ENCODE measurements at places on chromosomes 2 and 18.

DNA sequence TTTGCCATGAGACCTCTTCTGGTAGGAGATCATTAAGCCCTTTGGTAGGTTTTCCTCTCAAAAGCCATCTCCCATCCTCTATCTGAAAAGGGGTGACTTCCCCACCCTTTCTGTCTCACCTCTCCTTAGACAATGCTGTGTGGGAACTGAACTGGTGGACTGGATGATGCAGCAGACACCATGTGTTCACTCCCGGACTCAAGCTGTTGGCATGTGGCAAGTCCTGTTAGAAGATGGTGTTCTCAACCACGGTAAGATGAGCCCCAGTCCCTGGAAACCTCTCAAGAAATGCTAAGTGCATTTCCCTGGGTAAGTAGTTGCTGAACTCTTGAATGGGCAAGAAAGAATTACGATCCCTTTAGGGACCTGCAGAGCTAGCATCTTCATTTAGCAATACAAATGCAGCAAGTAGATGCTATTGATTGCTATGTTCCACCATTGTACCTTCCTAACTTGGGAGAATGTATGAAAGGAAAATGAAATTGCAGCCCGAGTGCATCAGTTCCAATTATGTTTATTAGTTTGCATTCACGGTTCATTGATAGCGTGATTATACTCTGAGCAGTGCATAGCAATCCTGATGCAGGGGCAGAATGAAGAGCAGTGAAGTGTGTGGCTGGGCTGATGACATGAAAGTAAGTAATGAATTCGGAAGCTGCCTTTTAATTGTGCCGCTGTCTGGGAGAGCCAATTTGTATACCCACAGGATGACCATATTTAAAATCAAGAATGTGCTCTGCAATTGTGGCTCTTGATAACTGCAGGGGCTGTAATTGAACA lies 110.0 kb upstream of the MAP3K20 start:
- no peak for DNase-seq

- peak; percentile 71 for DNase-seq
These were observed 23.5 kb downstream of the CCT7 start for GRCh38 chr2:73257425-73258125.

DNA sequence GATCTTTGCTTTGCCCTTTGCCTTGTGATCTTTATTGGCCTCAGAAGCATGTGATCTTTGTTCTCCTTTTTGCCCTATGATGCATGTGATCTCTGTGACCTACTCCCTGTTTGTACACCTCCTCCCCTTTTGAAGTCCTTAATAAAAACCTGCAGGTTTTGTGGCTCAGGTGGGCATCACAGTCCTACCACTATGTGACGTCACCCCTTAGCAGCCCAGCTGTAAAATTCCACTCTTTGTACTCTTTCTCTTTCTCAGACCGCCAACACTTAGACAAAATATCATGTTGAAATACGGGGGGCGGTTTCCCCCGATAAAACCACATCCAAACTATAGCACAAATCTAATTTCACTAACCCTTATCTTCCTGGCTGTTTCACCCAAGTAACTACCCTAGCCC lies 76.7 kb upstream of the RAPGEF4 start:
- DNase-seq, result no peak

DNA sequence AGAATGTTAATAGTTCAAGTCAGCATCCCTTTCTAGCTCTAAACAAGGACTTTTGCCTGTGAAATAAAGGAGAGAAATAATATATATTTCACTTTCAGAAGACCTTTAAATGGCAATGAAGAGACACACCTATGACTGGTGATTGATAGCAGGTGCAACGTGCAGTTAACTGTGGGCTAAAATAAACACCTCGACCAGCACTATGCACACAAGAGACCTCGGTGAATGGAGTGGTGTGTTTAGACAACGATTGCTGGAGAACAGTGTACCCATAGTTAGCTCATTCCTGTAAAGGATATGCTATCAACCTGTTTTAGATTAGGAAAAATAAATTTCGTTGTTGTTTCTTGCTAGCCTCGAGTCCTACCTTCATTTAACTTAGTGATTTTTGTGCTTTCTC lies 143.4 kb downstream of the NR4A2 start:
- no peak for DNase-seq

- DNase-seq, result no peak
These were observed 44.5 kb upstream of the SERPINB2 start for GRCh38 chr18:63843008-63843407.

DNA sequence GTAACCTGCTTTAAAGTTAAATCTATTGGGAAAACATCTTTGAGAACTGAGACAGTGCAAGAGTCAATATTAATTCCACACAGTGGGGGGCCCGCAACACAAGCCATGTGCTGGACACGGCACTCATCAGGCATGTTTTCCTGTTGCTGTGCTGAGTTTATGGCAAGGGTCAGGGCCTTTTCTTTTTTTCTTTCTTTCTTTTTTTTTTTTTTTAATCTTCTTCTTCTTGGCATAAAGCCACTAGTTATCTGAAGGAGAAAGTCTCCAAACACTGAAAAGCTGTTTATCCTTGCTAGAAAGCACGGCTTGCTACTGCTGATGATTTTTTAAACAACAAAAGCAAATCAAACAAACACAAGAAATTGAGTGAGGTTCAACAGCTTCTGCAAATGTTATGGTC lies 252.1 kb downstream of the ZNF521 start:
- DNase-seq, result no peak

DNA sequence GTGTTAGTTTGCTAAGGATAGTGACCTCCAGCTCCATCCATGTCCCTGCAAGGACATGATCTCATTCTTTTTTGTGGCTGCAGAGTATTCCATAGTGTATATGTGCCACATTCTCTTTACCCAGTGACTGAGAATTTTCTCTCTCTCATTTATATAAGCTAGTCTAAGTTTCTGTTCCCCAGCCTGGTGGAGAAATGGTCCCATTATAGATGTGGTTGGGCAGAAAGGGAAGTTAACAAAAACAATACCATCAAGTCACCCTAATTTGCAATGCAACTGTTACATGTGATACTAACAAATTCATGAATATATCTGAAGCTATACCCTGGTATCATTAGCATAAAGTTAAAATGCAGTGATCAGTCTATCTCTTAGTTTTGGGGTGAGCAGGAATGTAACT lies 54.0 kb downstream of the DNER start:
- no peak for DNase-seq

- no peak for DNase-seq
These were observed 138.6 kb upstream of the CHAC2 start for GRCh38 chr2:53629001-53629400.

- DNase-seq, result no peak
These were observed 198.0 kb upstream of the AGAP1 start for GRCh38 chr2:235295831-235296230.

GRCh38 chr2:126906781-126907180 lies 8.1 kb downstream of the TEX51 start:
- DNase-seq, result no peak

DNA sequence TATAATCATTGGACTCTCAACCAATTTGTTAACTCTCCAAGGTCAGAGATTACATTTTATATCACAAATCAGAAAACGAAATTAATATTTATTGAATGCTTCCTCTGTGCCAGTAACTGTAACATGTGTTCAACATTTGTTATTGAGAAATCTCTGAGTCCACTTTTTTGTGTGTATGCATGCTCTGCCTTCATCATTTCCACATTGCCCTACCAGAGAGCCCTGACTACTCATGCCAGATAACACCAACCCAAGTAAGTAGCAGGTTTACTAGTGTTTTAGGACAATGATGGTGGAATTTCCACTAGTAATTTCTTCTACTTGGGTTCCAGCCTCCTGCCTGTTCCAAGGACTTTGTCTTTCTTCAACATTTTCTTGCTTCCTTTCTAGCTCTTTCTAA lies 14.2 kb upstream of the FAP start:
- DNase-seq, result no peak

DNA sequence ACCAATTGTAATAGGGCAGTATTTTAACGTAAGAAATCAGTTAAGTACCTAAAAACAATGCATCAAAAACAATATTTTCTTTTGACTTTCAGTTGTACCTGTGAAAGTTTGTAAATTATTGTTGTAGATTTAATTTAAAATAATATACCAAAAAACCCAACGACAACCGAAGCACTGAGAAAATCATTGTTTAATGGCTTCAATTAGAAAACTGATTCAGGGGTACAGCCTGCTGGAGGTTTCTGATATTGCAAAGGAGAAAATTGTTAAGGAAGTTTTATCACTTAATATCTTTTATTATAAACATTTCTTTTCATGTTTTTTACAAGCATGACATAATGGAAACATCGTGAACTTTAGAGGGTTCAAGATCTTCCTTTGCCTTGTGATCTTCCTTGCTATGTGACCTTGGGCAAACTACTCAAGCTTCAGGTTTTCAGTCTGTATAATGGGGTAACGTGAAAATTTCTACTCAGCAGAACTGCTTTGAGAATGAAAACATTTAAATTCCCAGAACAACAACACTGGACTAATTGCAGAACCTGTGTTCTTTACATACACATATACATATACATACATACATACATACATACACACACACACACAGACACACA lies 76.3 kb upstream of the GLS start:
- peak; percentile 26 for DNase-seq

- no peak for DNase-seq
These were observed 810.4 kb downstream of the METTL4 start for GRCh38 chr18:1760901-1761300.

DNA sequence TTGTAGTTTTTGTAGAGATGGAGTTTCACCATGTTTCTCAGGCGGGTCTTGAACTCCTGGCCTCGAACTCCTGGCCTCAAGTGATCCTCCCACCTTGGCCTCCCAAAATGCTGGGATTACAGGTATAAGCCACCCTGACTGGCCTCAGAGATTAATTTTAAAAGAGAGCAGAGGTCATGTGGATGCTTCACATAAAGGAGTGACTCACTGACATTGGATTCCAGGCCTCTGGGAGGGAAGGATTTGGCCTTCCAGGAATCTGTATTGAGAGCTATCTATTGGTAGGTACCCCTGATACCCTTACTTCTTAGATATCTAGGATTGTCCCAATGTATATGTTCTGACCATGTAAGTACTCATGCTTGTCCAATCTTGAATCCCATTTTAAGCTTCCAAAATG lies 138.4 kb downstream of the FAM161A start:
- no peak for DNase-seq

DNA sequence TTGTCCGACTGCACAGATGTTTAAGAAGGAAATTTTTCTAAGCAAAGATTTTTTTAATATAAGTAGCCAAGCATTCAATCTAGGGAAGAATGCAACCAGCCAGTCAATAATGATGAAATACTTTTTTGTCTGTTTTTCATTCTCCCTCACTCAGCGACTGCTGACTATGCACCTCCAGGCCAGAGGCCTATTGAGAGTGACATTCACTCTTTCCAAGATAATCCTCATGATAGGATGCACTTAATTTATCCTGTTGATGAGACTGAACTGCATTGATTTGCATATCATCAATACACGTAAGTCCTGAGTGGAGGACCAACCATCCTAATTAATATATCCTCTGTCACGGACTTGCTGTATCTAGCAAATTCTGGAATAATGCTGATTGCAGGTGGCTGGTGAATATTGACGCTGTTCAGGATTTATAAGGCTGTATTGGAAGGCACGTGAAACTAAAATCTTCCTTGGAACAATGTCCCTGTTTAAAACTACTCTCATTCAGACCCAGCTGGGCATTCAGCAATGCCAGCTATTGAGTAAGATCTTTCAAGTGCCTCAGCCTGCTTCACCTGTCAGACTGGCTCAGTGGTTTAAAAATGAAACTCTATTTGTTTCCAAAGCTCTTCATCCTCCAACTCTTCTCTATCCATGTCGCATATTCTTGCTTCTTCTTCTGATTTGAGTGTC lies 142.2 kb downstream of the MAP2 start:
- DNase-seq, result no peak

DNA sequence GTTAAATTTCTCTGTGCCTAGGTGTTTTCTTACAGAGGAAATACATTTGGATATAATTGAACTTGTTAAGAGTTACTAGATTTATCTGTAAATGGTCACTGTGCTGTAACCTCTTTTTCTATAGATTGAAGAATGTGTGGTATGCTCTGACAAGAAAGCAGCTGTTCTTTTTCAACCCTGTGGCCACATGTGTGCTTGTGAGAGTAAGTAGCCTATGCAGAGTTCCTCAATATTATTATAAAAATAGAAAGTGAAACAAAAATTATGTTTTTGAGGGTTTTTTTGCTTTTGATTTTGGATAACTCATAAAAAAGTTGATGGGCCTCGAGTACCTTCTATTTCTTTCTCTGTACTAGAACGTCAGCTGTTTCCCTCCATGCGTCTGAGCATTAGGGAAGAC lies 112.4 kb downstream of the MIB1 start:
- DNase-seq, result no peak

GRCh38 chr2:50118905-50119702 lies 912.8 kb downstream of the NRXN1 start:
- no peak for DNase-seq

DNA sequence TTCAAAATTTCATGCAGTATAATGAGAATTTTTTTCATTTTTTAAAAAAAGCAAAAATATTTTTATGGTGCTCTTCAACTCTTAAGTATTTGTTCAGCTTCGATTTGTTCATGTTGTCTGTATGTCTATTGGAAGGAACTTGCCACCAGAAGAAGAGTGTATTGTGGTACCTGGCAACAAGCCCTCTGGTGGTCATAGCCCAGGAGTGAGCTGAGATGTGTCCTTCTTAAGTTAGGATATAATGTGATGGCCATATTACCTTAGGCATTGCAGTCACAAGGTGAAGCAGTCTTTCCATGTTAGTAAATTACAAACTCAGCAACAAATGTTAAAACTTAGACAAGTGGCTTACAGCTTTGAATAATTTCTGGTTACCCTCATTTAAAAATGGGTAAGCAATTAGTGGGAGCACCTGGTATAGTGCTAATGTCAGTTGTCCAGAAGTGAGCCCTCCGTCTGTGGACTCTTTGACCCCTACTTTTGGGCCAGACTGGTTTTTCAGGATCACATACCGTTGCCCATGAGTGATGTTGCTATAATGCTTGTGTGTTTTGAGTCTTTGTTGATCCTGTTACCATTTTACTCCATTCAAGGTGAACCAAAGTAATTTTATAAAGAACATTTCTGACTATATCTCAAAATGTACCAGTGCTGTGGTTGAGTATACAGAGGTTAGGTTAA lies 57.4 kb downstream of the MYO1B start:
- DNase-seq, result peak; percentile 53

DNA sequence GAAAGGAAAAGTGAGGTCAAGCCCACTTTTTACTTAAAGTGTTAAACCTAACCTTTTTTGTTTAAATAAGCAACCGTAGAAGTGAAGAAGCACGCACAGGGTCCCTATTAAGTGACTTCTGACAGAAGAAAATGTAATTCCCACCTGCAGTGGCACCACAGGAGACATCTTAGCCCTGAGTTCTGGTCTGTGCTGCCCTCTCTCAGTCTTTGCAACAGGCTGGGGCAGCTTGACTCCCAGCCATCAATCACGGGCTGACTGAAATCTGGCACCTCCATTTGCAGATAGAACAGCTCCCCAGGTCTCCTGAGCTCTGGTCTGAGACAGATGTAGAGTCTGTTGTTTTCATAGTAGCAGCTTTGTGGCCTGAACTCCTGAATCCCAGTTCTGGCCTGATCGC lies 170.0 kb downstream of the LTBP1 start:
- no peak for DNase-seq

DNA sequence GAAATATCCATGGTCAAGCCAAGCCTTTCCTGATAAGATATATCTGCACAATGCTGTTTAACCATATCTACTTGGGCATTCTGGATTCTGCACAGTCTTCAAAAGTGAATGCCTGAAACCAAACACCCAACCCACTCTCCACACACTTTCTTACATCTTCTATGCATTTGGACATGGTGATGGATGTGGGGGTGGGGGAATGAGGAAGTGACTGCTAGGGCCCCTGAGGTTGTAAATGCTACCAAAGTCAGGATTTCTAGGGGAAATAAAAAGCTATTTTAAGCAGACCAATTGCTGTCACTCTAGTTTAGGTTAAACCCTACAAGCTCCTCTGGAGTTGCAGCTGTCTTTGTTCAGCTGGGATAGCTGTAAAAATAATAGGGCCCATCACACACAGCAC lies 26.7 kb upstream of the TGFA start:
- DNase-seq, result peak; percentile 77
